GM13977 (cell line): ENCODE measurements at places on chromosomes 5 and 9.

DNA sequence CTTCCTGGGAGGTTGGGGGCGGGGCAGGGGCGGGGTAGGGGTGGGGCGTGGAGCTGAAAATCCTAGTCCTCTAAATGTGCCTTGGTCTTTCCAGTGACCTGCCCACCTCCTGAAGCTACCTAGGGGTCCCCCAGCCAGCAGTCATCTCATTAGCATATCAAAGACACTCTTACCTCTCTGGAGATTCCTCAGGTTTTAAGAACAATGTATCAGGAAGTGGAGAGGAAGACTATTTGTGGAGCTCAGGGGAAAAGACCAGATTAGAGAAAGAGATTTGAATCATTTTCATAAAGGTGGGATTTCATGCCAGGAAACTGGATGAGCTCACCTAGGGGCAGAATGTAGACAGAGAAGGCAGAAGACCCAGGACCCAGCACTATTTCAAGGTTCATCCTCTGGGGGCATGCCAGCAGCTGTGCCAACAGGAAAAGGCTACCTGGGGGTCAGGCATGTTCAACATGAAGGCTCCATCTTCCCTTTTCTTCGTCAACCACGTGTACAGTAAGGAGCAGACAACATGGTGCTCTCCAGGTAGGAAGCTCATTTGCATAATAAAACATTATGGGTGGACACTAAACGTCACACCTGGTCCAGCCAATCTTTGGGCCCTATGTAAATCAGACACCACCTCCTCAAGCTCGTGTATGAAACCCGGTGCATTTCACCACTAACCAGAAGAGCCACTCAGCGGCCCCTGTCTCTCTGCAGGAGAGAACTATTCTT, 6.9 kb downstream of the GMCL2 start:
- no peak for DNase-seq

DNA sequence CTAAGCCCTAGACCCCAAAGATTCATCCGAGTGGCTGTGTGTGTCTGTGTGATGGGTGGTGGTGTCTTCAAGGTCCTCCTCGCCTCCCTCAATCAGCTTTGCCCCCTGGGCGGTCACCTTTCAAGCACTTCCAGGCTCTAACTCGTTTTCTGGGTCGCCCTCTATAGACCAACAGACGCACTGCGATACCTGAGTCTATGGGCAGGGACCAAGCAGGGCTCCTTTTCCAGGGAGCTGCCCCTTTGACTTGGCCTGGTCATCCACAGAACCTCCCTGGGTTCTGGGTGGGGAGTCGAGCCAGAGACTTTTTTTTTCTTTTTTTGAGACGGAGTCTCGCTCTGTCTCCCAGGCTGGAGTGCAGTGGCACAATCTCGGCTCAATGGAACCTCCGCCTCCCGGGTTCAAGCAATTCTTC, 1.1 kb downstream of the SLC27A4 start:
- DNase-seq, result peak; percentile 90

- DNase-seq, result no peak
Observed at GRCh38 chr5:149583394-149583793, 2.1 kb downstream of the ARHGEF37 start.

GRCh38 chr5:170269579-170269978, 28.0 kb downstream of the LCP2 start:
- DNase-seq, result no peak

DNA sequence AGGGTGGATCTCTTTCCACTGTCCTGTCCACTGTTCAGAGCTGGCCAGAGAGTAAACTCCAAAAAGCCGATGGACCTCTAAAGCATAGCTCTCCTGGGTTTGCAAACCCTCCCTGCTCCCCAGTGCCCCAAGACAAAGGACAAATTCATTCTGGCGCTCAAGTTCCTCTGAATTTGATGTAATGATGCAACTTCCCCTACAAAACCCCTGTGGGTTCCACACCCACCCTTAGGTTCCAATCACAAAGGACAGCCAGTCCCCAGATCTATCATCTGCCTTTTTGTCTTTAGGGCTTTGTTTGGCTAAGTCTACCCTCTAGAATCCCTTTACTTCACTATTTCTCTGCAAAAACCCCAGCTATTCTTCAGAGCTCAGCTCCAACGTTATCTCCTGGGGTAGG, 57.4 kb upstream of the SLC25A51 start:
- DNase-seq, result no peak

GRCh38 chr9:91162311-91162710, 199.4 kb downstream of the AUH start:
- DNase-seq, result no peak
